ENCODE measurements at places on chromosomes 4 and X.
A peak's percentile ranks its signal among the peaks of the same experiment; 100 is the strongest.

DNA sequence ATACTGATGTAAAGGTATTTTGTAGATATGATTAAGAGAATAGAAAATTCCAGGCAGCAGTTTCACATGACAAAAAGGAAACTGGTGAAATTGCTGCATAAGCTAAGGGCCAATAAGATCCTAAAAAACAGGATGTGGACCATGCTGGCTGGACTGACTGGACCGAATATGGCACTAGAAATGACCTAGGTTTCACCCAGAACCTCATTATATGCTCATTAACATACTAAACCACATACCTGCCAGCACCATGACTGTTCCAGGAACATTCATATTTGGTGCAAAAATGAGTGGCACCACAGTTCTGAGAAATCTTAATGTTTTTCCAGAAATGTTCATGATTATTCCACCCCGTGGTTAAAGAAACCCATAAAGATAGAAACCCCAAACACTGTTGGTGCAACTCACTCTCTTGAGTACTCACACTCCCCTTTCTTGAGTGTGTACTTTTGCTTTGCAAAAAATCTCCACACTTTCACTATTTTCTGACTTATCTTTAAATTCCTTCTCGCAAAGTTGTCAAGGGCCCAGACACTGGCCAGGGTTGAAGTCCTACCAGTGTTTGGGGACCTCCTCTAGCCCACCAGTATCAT is 74.0 kb downstream of the FANCB start:
- no peak for DNase-seq

- DNase-seq = no peak
Measured at GRCh38 chrX:9396930-9397329, 67.9 kb upstream of the TBL1X start.

- DNase-seq = no peak
Measured at GRCh38 chr4:153170407-153170806, 33.8 kb upstream of the TRIM2 start.

DNA sequence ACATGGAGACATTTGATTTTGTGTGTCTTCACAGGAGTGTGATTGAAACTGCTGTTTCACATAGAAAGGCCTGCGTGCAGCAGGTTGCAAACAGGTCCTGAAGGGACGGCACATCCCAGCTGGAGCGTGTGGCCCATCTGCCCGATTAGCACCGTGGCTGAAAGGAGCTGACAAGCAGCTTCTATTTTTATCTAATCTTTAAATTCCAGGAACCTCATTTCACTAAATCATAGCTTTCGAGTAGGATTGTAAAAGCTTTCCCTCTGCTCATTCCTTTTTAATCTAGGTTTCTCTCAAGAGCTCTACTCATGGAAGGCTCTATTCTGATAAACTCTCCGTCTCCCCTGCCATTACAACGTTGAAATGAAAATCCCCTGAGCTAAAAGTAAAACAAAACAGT is 106.8 kb downstream of the FSTL5 start:
- no peak for DNase-seq

DNA sequence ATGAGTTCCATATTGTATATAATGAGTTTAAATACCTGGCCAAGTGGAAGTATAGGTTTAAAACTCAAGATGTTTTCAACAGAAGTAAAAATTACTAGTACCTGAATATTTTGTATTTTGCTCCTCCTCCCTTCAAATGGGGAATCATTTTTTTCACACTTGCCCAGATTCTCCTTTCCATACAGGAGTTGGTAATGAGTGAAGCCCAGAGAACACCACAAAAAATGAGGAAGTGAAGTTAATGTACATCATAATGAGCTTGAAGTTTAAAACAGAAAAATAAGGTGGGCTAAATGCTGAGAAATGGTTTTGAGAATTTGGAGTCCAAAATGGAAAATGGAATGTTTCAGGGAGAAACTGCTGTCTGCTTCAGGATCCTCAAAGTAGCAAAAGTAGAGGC is 364.8 kb upstream of the EMCN start:
- DNase-seq = no peak

GRCh38 chrX:20315140-20315539 is 48.4 kb upstream of the RPS6KA3 start:
- no peak for DNase-seq

DNA sequence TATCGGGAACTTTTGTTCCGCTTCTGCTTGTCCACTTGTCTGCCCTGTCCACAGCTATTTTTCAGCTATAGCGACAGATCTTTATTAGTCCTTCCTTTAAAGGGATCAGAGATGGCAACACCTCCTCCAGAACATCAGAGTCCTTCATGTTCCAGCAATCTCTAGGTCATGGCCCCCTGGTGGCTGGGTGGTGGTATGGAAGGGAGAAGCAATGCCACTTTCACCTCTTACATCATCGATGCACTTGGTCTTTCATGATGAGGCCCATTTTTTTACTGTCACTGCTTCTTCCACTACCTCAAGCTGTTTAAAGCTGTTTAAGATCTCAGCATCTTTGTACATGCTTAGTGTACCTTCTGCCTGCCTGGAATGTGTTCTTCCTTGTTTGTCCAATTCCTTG is 106.7 kb downstream of the ARHGAP6 start:
- peak; percentile 3 for DNase-seq

DNA sequence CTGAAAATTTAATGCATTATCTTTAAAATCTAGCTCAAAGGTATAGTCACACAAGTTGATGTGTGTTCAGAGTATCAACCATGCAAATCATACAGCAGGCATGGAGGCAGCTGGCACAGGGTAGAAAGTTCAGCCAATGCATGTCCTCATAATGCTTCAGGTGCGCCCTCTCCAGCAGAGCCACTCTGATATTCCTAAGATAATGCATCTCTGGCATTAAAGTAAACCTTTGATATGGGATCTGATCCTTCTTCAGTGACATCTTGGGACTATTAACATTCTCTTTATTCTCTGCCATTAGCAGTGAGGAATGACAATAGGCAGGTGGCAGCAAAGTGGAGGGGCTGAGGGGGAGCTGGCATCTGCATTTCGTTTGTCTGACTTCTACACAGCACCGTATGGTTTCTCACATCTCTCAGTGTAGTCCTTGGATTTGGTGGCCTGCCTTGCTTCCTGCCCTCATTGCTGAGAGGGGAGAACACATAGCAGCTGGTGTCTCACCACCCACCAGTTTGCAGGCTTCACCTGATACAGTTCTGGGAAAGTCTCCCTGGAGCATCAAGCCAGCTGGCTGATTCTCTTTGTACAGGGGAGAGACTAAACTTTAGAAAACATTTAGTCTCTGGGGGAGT is 168.7 kb upstream of the TBC1D9 start:
- no peak for DNase-seq

- DNase-seq = no peak
Measured at GRCh38 chr4:170386971-170387370, 297.2 kb upstream of the AADAT start.

- DNase-seq = no peak
Measured at GRCh38 chr4:112540695-112541094, 24.7 kb upstream of the NEUROG2 start.

- DNase-seq = no peak
Measured at GRCh38 chr4:84099599-84099998, 399.5 kb downstream of the NKX6-1 start.

DNA sequence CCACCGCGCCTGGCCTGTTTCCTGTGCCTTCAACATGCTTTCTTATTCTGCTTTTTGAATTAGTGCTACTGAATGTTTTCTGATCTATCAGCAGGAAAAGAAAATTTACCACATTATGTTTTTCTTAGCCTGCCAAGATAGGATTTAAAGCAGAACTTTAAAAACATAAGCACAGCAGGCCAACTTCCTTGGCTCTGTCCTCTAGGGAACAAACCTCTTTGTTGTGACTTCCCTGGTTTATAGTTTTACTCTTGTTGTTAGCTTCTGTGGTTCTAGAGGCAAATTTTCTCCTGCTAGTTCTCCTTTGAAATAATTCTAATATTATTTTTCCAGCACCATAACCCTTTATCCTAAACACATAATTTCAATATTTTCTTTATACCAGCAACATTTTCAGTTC is 605.1 kb downstream of the ADGRL3 start:
- no peak for DNase-seq

DNA sequence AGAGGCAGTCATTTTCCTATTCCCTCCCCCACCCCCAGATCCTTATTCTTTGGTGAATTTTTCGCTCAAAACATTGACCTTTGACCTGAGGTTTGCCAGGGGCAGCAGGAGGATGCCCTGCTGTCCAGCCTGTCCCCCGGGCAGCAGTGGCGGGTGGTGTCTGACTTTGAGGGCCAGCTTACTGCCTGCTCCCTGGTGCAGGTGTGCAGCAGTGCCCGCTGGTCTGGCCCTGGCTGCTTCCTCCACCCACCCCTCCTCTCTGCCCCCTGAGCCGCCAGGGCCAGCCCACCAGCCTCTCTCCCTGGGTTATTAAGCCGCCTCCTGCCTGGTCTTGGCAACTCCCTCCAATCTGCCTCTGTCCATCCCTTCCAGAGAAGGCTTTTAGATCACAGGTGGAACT is 40.8 kb upstream of the GRPEL1 start:
- DNase-seq = no peak

DNA sequence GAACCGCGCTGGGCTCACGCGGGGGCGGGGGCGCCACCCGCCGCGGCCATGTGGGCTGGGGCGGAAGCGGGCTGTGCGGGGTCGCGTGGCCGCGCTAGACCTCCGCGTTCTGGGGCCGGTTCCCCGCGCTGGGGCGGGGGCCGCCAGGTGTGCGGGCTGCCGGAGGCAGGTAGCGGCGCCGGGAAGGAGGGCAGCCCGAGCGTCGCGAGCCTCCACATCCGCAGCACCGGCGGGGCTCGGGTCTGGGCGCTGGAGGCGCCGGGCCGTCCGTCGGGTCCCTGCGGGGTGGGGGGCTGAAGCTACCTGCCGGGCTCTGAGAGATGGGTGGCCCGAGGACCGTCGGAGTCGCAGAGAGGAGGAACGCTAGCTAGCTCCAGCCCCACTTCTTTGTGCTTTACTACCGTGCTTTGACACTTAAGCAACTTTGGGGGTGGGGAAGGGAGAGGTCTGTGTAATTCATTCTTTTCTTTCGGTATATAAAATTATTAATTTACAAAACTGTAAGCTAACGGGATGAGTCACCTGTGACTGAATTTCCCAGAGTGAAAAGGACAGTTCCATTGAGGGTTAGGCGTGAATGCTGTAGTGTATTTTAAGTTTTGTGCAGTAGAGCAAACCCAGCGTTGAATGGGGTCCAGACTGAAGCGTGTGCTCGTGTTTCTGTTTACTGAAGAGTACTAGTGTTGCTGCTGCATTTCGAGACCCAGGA is 689 bp downstream of the METAP1 start:
- peak; percentile 33 for DNase-seq

DNA sequence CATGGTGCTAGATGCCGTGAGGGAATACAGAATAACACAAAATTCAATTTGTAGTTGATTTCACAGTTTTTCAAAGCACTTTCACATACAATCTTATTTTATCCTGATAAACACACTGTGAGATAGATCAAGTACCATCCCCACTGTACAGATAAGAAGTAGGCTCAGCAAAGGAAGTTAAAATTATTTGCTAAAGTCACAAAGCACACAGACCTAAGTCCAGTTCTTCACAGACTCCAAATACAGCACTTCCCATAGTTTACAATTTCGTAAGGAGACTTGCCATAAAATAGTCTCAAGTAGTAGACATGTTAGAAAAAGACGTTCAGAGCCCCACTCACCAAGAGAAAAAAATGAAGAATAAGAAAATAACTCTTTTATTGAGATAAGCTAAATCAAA is 7.8 kb upstream of the CUL4B start:
- DNase-seq = no peak

DNA sequence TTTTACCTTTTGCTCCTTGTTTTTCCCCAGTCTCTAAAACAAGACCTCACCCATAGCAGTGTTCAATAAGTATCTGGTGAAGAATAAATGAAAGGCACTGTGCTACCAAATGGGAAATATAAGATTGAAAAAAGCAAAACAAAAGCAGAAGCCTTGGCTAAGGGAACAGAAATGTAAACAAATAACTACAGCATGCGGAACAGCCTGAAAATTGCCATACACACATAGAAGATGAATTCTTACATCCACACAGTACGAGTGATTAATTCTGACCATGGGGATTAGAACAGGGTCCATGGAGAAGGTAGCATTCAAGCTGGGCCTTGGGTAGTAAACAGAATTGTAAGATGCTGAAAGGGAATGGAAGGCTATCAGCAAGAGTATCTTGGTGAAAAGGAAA is 40.5 kb downstream of the TMEM150C start:
- no peak for DNase-seq

GRCh38 chr4:25100710-25101109 is 59.5 kb downstream of the SEPSECS start:
- no peak for DNase-seq

GRCh38 chr4:155722816-155723499 is 35.9 kb upstream of the GUCY1B1 start:
- no peak for DNase-seq

GRCh38 chrX:45758319-45758718 is 557.6 kb upstream of the DIPK2B start:
- DNase-seq = peak; percentile 24

GRCh38 chr4:15233626-15234025 is 194.2 kb upstream of the C1QTNF7 start:
- DNase-seq = no peak

DNA sequence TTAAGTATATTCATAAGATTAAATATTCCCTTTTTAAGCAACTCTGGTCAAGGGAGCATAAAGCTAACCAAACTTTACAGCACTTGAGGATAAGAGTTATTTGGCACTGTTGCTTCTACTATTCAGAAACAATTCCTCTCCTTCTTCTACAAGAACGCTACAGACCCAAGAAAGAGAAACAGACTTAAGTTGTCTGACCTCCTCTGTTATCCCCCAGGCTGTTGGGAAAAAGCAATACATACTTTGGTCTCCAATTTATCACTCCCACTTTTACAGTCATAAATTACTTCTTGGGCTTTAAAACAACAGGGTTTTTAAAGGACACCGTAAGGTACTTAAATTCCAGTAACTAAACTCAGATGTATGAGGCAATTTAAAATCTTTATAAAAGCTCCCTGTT is 147.4 kb downstream of the COL25A1 start:
- no peak for DNase-seq

GRCh38 chr4:96056346-96056934 is 216.5 kb downstream of the PDHA2 start:
- DNase-seq = no peak

- DNase-seq = peak; percentile 20
Measured at GRCh38 chr4:114087596-114088230, 108.3 kb upstream of the ARSJ start.

DNA sequence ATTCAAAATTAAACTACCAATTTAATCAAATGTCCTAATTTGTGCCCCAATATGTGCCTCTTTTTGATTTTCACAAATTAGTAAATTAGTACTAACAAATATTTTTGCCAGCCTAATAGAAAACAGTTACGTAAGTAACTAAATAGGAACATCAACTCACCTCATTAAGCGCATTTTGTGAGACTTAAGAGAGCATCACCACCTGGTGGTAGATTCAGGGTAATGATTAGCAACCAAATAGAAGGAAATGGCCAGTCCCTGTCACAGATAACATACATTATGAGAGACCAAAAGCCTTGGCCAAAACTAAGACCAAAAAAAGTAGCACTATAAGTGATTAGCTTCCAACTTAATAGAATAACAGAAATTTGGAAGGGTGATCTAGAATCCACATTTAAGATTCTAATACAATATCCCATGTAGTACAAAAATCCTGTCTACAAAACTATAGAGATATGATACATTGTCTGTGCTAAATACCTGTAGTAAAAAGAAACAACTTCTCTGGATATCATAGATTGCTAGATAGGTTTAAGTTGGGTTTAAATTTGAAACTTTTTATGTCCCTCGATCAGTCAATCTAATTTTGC is 46.7 kb downstream of the C4orf46 start:
- DNase-seq = no peak
